ENCODE measurements at places on chromosomes 7 and 10.
A peak's percentile ranks its signal among the peaks of the same experiment; 100 is the strongest.

- DNase-seq = peak; percentile 76
These were observed 154.1 kb upstream of the ZMIZ1 start for GRCh38 chr10:78914502-78915189.

- DNase-seq = no peak
These were observed 21.6 kb downstream of the KIFBP start for GRCh38 chr10:69010151-69010640.

- no peak for DNase-seq
These were observed 177.0 kb downstream of the AUTS2 start for GRCh38 chr7:69775231-69775771.

- DNase-seq = no peak
These were observed 5.3 kb upstream of the C1GALT1 start for GRCh38 chr7:7177044-7177517.

- no peak for DNase-seq
These were observed 28.4 kb downstream of the VSTM4 start for GRCh38 chr10:49086889-49087288.

- DNase-seq = no peak
These were observed 124.0 kb downstream of the TMEM130 start for GRCh38 chr7:98745722-98746318.

GRCh38 chr7:74495112-74496086 is 41.7 kb downstream of the GTF2IRD1 start:
- no peak for DNase-seq

GRCh38 chr7:27553273-27553672 is 109.4 kb downstream of the HIBADH start:
- DNase-seq = no peak

GRCh38 chr7:98215561-98216495 is 4.6 kb downstream of the BHLHA15 start:
- no peak for DNase-seq

DNA sequence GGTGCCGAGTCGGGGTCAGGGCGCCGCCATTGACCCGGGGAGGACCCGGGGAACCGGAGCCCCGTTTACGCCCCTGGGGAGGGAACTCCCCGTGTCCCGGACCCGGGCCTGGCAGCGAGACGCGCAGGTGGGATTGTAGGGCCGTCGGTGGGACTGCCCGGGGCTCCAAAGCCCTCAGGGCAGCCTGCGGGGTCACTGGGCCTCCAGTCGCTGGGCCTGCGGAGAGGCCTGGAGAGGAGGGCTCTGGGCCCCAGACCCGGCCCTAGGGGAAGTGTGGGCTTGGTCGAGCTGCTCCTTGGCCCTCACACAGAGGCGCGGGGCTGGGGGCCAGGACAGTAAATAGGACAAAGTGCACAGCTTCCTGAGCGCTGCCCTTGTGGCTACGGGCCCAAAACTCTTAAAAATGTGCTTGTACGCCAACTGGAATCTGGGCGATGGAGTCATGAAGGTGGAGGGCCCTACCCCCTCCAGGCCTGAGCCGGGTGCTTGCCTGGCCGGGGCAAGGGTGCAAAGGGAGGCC is 657 bp downstream of the ECHDC3 start:
- DNase-seq = peak; percentile 84

DNA sequence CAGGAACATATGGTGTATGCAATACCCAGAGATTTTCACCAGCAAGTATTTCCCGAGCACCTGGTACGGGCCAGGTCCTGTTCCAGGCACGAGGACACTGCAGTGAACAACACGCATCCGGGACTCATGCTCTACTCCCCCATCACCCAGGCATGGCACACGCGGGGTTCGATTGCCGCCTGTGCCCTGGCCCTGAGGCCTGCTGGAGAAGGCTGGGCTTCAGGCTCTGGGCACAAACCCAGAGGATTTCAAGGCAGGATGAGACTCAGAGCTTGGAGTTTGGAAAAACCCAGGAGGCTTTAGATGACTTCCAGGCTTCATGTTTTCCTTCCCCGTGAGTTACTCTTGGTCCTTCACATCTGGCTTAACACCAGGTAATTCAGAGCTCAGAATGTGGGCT is 143.5 kb downstream of the NEURL1 start:
- no peak for DNase-seq

GRCh38 chr7:18698258-18698734 is 202.7 kb downstream of the HDAC9 start:
- DNase-seq = no peak

GRCh38 chr10:45058992-45059561 is 58.4 kb downstream of the ZNF22 start:
- DNase-seq = no peak

DNA sequence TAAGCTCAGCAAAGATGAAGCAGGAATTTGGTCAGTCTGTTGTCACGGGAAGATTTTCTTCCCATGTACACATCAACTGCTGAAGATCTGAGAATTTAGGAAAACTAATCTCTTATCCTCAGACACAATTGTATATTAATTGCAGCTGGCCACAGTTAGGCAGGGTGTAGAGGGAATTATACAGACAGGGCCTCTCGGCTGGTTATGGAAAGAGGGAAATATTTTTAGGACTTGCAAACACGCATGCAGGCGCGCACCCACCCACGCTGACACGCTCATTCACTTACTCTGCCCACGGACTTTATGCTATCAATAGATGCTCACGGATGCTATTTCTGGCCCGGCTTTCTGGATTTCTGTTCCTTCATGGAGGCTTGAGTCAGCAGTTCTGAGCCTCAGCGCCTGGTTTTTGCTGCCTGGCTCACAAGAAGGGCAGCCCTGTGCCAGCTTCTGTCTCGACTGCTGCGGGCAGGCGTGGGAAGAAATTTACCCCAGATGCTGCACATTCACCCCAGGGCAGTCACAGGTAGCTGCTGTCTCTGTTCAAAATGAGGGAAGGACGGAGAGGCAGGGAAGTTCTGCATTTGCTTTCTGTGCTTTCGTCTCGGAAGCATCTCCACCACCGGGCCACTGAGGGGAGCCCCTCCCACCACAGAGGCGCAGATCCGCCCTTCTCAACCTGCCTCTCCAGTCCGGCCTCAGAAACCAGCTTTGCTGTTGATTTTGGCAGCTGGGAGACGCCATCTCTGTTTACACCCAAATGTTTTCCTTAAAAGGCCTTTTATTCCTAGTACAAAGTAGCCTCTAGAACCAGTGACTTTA is 116.3 kb upstream of the BTBD16 start:
- no peak for DNase-seq

DNA sequence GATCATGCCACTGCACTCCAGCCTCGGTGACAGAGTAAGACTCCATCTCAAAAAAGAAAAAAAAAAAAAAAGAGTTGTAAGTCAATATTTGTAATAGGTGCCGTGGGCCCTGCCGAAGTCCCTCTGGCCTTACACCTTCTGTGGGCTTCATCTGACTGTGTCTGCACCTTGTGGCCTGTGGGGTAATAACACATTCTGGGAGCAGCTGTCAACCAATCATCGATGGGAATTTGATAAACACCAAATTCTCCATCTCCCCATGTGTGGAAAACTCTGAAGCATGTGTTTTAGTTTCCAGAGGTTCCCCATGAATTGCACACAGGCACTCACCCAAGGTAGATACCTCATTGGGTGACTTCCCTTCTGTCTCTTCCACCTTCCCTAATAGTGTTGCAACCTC is 10.8 kb downstream of the ZNF394 start:
- DNase-seq = no peak

DNA sequence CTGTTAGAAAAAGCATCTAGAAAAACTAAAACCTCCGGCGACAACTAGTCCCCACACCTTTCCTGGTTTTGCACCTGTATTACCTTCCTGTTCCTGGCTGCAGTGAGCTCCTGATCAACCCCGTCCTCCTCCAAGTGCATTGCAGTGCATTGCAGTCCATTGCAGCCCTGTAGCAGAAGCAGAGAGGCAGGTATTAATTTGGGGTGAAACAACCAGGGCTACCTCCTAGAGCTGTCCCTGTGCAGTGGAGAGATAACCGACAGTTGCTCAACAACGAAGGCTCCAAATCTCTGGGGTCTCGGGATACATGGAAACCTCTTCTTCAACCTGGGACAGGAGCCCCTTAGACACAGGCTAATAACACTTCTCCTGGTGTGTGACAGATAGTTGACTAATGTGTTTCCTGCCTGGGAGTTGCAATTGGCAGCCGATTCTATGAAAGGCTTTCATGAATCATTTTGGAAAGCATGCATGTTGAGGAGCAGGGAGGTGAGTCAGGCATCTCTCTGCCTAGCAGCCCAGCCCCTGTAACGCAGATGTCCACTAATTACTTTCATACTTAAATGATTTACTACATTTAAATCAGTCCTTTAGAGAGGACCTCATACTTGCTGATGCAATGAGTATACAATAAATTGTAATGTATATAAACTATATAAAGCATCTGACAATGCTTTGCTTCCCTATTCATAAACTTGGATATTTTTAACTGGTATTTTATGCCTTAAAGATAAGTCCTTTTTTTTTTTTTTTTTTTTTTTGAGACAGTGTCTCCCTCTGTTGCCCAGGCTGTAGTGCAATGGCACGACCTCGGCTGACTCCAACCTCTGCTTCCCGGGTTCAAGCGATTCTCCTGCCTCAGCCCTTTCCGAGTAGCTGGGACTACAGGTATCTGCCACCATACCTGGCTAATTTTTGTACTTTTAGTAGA is 59.0 kb downstream of the PRR15 start:
- DNase-seq = no peak

DNA sequence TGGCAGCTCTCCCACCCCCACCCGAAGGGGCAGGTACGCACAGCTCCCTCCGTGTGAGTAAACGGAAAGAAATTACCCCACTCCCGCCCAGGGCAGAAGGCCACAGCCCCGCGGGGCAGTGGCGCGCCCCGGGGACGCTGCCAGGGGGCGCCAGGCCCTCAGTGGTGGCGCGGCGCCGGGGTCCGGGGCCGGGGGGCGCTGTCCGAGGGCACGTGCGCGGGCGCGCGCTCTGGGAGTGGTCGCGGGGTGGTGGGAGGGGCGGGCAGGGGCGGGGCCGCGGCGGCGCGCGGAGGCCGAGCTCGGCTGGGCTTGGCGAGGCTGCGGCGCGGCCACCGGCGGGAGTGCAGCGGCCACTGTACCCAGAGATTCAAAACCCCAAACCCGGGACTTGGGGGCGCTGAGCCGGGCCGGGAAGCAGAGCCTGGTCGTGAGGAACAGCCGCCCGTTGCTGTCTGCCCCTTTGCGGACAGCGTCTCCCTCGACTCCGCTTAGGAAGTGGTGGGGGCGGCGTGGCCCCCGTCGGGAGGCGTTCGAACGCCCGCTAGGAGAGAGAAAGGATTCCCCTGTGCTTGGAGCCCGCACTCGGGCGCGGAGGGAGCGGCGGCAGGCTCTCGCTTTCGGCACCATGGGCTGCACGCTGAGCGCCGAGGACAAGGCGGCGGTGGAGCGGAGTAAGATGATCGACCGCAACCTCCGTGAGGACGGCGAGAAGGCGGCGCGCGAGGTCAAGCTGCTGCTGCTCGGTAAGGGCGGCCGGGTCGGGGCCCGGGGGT is at the start of gene GNAI1:
TSS of gene GNAI1 (plus strand) at position 296 of the 773 bp plus-strand sequence. CDS start at position 626, 330 bp downstream.
- no peak for DNase-seq

GRCh38 chr7:25944777-25945515 is 207.1 kb upstream of the NFE2L3 start:
- no peak for DNase-seq

GRCh38 chr10:75137533-75138438 is 26.3 kb downstream of the SAMD8 start:
- DNase-seq = no peak

DNA sequence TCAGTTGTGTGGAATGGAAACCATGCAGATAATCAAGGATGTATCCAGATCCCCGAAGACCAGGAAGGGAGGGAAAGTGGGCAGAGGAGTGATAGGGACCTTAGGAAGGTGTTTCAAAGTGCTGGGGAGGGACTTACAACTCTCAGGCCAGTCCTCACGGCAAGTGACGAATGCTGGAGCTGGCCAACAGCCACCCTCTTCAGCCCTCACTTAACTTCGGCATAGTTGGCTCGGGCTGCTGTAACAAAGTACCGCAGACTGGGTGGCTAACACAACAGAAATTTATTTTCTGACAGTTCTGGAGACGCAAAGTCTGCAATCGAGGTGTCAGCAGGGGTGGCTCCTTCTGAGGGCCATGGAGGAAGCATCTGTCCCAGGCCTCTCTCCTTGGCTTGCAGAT is 265.9 kb upstream of the YAE1 start:
- no peak for DNase-seq

GRCh38 chr7:33669251-33669670 is 236.1 kb upstream of the BMPER start:
- DNase-seq = no peak

- DNase-seq = no peak
These were observed 111.7 kb downstream of the LARP4B start for GRCh38 chr10:819816-820215.

DNA sequence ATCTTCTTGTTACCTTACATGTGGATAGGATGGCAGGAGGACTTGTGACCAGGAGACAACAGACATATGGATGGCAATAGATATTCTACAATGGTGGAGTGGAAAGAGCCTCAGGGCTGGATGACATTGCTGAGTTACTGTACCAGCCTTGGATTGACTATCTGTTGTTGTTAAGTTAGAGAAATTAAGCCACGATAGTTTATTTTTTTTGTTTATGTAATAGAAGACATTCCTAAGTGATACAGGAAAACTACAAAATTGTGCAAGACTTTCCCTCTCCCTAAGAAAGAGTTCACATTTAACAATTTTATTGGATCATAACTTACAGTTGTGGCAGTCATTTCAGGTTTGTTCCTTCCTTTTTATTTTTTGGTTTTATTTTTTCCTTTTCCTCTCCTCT is 230.7 kb upstream of the CACNA2D1 start:
- DNase-seq = no peak

- DNase-seq = no peak
These were observed 495.5 kb upstream of the C7orf33 start for GRCh38 chr7:148095066-148095465.

DNA sequence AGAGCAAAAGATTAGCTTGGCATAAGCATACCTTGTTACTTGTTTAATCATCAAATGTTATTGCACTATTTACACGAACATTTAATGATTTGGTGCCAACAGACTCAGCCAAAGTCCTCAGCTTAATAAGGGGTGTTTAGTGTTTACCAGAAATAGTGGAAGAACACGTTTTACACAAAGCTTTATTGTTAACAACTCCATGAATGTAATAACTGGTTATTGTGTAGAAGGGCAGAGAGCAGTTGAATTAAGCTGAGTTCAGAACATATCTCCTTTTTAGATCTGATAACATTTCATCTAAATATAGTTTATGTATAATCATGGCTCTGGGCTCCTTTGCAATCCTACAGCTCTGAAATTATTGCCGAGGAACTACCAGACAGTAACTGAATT is 99.1 kb downstream of the CABCOCO1 start:
- DNase-seq = no peak

DNA sequence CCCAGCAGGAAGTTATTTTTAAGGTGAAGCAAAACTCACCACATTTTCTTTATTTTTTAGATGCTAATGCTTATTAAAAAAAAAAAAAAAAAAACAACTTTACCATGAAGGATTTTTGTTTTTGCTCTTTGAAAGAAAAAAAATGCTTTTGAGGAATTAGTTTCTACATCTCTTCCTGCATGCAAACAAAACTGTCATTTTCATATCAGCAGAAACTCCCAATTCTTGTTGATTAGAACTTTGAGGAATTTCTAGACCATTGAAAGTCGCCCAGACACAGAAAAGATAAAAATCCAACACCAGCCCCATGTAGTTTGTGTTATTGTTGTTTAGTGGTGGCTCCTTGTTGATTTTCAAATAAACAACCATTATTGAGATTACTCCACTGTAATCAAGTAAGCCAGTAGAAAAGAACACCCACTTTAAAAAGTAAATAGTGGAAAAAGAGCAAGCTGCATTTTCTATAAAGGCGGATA is 14.3 kb downstream of the SKIDA1 start:
- no peak for DNase-seq

Data from gastrocnemius medialis (tissue), 4 donors.